Suppressor macrophage treated with lipopolysaccharide for 1 hour (primary cell): ENCODE measurements at places on chromosomes 11 and 22.

DNA sequence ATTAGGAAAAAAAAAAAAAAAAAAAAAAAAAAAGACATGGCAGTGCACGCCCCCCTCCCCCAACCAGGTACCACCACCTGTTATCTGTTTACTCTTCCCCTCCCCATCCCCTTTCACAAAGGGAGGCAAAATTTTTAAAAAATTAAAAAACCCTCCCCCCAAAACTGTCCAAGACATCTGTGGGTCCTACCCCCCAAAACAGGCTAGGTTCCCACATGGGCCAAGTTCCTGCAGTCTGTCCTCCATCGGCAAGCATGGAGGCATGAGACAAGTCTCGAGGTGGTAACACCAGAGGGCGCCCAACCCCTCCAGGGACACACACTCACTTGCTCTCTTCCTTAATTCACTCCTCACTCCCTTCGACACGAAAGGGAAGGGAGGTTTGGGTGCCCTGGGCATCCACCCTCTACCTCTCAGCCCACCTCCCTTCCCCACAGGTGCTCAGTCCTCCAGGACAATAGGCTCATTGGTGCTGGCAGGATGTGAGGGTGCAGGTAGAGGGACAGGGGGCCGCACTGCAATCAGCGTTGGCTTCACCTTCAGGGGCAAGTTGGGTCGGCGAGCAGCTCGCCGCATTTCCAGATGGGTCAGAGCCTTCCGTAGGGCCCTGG is 2.2 kb upstream of the TUT1 start:
- DNase-seq: peak; percentile 89

DNA sequence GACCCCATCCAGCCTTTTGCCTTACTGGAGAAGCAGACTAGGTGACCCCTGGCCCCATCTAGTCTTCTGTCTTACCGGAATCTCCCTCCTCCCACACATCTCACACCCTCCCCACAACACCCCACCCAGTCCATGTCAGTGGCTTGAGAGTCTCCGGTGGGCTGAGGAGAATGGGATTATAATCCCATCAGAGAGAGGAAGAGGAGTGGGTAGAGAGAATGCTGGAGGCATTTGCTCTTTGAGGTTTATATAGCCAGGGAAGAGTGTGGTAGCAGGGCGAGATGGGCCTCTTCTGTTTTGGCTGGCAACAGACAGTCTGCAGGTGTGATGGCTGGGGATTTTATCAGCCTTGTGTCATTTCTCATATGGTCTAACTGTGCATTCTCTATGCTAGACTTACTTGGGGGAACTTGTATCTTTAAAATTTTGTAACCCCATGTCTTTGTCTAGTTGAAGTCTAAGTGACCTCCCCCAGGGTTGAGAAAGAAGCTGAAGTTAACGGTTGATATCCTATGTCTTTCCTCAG is 50.3 kb downstream of the GRAMD1B start:
- DNase-seq: no peak

DNA sequence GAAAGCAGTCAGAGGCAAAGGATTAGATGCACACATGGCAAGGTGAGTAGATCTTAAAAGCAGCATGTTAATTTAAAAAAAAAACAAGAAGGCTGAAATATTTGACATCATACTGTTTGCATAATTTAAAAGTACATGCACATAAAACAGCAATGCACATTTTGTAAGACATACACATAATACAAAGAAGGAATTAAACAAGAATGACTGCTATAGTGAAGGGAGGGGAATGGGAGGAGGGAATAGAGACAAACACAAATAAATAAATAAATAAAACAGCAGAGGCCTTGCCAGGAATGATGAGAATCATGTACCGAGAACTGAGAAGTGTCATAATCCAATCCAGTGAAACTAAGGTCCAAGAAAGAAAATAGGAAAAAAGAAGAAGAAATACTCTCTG is 486.2 kb upstream of the API5 start:
- DNase-seq: no peak

- peak; percentile 88 for DNase-seq
Observed at GRCh38 chr11:68118706-68119448, 2.3 kb downstream of the CHKA start.

DNA sequence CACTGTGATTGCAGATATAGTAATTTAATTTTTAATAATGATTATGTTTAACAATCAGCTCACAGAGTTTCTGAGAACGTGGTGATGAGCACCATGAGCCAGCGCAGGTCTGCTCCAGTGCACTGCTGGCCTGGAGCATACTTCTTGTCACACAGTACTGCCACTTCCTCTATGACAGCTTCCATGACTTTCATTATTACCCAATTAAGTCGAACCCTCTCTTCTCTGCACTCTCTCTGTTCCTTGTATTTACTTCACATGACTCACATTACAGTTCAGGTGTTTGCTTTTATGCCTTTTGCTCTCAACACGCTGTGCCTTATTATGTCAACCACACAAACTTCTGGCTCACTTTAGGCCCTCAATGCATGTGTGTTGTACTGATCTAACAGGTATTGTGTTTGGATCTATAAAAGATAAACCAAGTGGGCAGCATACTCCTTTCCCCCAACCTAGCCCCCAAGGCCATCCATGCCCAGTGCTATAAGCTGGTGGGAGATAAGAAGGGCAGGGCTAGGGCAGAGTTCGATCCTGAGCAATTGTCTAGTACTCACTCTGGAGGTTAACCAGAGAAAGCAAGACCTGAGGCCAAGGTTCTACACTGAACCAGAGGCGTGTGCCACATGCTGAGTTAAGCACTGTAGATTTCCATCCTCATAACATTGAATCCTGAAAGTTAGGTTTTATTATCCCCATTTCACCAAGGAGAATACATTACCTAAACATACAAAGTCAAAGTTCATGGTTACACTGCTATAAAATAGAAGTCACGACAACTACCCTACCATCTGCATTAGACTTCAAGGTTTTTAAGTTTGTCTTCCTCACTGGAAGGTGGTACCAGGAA is 356.5 kb downstream of the INSC start:
- DNase-seq: no peak

GRCh38 chr11:111320728-111321568 is 22.6 kb downstream of the POU2AF3 start:
- no peak for DNase-seq

DNA sequence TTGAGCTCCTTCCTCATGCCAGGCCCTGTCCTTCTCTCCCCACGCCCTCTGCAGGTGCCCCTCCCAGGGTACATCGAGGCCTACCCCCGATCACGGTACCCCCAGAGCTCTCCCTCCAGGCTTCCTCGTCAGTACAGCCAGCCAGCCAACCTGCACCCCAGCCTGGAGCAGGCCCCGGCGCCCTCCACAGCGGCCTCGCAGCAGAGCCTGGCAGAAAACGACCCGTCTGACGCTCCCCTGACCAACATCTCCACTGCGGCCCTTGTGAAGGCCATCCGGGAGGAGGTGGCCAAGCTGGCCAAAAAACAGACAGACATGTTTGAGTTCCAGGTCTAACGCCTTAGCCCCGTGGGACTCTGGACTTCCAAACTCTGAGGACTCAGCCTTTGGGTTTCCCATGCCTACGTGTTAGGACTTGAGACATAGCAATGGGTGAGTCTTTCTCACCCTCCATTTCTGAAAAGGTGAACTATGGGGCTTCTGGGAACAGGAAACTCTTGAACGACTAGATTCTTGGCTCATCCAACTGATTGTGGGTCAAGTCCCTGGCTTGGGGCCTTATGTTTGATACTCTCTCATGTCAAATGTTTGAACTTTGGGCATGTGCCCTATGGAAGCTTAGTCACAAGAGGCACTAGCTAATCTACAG is 32.7 kb downstream of the C11orf91 start:
- no peak for DNase-seq

DNA sequence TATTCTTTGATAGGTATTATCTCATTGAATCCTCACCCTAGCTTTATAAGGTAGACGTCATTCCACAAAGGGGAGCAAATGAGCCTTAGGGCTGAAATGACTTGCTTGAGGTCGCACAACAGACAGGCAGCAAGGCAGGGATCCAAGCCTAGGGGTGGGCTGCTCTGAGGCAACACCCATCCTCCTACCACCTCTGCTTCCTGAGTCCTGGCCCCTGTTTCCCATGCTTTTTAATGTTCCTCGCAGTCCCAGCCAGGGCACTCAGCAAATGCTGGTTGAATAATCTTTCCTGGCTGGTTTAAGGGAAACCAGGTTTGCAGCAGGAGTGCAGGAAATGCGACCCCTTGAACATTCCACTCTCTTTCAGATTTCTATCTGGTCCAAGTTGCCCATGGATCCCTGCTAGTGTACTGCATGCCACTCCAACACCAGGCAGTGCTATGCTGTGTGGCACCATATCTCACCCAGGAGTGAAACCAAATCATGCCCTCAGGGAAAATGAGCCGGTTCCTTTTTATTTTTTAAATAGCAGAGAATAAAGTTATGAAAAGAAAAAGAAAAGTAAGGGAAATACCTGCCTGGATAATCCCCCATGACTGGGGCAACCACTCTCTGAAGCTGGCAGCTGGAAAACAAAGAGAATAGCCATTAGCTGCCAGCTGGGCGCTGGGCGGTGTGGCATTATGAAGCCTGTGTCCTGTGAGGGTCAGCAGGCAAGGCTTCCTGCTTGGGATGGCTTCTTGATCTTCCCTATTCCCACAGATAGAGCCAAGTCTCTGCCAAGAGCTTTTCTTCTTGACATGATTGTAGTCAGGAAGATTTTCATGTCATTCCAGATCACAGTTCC is 21.8 kb downstream of the MICAL2 start:
- no peak for DNase-seq

DNA sequence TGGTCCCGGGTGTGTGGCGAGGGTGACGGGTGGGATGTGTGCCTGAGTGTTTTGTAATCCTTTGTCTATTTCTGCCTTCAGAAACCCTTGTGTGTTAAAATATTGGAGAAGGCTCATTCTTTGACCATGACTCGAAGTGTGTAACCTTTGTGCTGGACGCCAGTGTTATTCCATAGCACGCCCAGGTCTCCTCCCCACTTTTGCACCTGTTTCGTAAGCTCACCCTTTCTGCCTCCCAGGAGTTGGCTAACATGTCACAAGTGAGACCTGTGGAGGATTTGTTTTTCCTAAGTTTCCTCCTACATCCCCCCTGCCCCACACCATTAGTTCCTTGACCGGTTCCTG is 382 bp downstream of the C11orf54 start:
- DNase-seq: no peak

- peak; percentile 88 for DNase-seq
Observed at GRCh38 chr22:46058091-46058420, 81.1 kb upstream of the WNT7B start.

GRCh38 chr22:22754961-22755777 is 110.8 kb downstream of the GGTLC2 start:
- no peak for DNase-seq

GRCh38 chr11:11620173-11620920 is 1.5 kb downstream of the GALNT18 start:
- DNase-seq: no peak

DNA sequence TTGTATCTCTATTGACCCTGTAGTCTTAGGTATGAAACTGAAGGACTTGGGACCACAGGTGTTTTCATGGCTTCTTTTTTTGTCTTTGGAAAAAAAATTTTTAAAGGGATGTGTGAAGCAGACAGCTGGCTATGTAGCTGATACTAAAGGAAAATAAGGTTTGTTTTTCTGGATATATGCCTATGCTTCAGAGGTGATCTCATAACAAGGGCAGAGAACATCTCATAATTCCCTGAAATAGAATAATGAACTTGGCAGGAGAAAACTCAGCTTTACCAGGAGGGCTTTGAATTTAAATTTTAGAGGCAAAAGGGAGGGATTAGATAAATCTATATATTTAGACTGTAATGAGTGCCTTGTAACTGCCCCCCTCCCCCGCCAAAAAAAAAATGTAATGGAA is 714.9 kb downstream of the OPCML start:
- DNase-seq: no peak

- DNase-seq: no peak
Observed at GRCh38 chr11:133966921-133967598, 10.3 kb upstream of the IGSF9B start.

- no peak for DNase-seq
Observed at GRCh38 chr11:124716591-124716990, 23.2 kb upstream of the NRGN start.

GRCh38 chr11:57751176-57751575 is 443 bp downstream of the BTBD18 start:
- DNase-seq: no peak

DNA sequence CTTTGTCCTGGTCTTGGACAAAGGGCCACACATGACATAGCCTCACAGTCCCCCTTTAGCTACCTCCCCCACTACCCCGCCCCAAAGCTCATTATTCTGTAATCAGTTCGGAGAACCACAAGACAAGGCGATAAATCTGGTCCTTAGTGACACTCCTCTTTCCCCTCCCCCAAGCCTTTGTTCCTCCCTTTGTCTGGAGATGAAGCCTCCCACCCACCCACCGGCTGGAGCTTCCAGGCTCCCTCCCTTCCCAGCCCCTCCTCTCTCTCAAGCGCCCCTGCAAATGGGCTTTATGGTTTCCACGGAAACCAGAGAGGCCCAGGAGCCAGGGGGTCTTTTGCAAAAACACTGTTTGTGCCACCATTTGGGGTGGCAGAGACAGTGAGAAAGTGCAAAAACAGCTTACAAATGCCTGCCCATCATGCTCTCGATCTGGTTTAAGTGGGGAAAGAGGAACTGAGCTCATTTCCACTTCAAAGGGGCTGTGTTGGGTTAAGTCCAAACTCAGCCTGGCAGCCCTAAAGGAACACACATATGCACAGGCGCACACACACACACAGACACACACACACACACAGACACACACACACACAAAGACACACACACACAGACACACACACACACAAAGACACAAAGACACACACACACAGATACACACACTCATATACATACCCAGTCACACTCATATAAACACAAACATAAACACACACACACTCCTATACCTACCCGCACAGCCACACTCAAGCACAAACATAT is 23.5 kb downstream of the APLNR start:
- peak; percentile 31 for DNase-seq

DNA sequence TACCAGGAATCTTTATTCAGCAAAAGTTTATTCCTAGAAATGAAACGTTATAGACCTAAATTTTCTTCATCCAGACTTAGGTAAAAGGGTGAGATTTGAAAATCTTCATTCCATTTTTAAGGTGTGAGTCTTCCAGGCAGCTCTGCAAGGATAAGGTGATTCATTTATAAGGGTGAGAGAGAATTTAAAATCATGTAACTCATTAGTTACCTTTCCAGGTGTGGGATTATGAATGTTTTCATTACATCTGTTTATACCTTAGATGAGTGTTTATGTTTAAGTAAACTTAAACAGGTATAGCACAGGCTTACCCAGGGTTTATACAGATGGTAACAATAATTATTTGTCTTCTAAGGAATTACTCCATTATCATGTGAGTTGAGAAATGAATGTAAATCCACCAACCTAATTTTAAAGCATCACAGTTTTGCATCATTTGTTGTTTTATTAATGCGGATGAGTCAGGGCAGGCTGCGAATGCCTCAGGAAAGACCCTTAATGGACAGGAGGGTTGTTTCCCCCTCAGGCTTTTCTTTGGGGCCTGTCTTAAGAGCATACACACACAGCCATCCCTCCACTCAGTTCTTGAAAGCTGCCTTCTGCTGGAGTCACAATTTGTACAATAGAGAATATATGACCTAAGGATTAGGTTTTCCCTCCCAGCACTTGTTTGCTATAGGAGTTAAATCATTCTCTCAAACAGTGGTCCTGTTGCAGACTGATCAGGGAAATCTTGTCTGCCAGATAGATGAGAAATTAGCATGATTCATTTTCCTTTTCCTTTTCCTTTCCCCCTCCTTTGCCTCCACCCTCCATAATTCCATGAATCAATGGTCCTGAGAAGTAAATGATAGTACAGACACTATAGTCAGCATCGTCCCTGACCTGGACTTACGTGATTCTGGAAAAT is 3.0 kb downstream of the PRSS23 start:
- peak; percentile 41 for DNase-seq
